ENCODE measurements at places on chromosomes 13 and 19.

DNA sequence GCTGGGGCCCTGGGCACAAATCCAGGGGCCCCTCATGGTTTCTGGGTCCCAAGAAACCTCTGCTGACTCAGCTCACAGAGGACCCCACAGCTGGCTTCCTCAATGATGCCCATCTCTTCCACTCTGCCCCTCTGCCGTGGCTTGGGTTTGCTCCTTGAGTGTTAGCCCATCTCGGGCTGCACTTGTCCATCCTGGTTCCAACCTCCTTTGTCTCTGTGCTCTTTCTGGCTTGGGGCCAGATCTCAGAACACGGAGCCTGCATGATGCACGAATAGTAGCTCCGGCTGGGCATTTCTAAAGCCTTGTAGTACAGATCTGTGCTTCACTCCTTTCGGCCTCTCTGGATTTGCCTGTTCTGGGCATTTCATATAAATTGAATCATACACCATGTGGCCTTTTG lies 53.8 kb downstream of the F2RL3 start:
- no peak for DNase-seq

DNA sequence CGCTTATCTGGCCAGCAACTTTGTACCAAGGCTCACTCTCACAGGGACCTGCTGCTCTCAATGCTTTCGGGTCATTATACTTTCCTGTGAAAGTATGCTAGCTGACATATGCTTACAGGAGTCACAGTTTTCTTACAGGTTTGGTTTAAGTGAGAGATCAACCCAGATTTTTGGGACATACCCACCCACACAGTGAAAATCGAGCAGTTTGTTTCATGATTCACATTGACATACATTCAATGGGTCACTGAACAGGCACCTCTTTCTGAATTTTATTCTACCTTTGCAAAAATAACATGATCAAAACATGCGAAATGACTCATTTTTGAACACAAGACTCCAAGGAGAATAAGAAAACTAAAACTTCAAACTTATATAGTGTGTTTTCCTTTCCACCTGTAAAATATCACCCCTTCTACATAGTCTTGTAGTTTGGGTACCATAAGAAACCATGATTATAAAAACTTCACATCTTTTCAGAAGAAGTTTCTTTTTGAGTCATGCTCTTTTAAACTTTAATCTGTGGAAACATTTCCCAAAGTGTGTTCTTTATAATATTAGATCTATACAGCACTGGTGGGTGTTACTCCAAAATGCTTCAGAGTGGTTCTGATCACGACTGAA lies 44.3 kb upstream of the TEX29 start:
- no peak for DNase-seq

GRCh38 chr13:99346335-99347042 lies 39.3 kb upstream of the GPR183 start:
- no peak for DNase-seq

GRCh38 chr13:74761801-74762757 lies 627.9 kb upstream of the KLF12 start:
- no peak for DNase-seq

GRCh38 chr13:40480012-40480914 lies 186.2 kb downstream of the FOXO1 start:
- no peak for DNase-seq

DNA sequence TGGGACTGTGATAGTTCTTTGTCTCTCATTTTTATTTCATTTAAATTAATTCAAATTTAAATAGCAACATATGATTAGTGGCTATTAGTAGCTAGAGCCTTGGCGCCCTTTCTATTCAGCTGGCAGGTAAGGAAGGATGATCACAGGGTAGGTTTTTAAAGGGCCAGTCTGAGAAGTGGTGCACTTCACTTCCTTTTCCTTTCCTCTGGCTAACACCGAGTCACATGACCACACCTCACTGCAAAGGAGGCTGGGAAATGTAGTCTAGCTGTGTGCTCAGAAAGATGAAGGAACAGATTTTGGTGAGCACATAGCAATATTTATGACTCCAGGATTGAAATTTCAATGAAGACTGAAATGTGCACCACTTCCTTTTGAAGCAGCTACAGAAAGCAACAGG lies 128.7 kb downstream of the TSHZ3 start:
- no peak for DNase-seq

DNA sequence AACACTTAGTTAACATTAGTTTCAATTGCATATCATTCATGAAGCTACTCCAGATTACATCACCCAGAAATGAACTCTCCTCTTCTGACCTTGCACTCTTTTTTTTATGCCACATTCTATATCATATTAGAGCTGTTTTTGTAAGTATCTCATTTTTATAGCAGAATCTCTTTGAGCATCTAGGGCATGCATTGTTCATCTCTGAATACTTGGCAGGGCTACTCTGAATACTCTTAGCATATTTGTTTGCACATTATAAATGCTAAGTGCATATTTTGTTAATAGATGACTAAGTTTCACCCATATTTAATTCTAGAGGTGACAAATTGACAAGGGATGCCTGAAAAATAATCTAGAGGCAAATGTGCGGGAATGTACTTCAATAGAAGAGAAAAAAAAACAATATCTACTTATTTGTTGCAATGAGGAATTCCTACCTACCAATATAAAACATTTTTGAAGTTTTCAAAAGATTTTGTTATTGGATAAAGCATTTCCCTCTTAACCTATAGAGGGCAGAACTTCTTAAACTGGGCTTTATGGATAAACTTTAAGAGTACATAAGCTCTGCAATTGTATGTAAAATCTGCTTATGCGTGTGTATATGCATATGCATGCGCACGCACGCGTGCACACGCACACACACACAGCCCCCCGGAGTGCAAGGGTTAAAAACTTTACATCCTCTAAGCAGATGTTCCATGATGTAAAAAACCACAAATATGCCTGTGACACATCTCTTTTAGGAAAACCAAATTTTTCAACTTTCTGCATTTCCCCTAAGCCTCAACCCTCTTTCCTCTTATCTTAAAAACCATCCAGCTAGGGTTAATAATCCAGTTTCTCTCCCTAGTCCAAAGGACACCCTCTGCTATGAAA lies 73.0 kb upstream of the OXGR1 start:
- no peak for DNase-seq

GRCh38 chr13:79710376-79710775 lies 229.4 kb downstream of the NDFIP2 start:
- no peak for DNase-seq

DNA sequence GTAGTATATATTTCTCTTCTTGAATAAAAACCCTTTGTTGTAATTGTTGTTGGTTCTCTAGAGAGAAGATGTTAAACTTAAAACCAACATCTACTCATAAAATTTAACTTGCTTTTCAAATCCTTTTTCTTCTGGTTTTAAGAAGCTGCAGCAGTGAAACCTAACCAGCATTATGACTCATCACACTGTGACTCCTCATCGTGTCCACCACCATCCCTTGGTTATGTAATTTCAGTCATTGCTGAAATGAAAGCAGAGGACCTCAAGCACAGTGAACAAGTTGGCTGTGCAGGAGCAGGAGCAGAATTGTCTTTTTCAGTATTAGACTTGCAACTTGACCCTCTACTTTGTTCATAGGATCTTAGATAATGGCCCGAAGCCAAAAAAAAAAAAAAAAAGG lies 64.9 kb upstream of the HTR2A start:
- DNase-seq: no peak

DNA sequence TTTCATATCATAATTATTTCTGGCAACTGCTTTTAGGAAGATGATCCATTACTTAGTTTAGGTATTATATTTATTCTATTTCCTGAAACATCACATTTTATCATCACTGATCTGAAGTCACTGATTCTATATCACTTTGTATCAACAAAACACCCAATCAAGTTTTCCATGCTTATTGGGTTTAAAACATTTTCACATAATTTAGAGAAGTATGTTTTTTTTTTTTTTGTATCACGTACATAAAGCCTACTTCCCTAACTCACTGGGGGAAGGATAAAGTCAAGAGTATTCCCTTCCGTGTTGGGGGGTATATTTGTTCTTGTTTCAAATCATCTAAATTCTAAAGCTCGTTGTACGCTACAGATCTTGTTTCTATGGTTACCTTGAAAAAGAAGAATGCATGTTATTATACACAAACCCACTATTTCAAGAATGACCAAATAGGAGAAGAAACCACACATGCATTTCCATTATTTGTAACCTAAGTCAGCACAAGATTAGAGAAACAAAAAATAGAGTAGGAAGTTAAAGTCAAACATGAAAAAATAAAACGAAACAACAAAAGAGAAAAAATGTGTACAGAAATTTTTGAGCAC lies 637.2 kb upstream of the MIR17HG start:
- DNase-seq: no peak

- no peak for DNase-seq
These were observed 10.6 kb downstream of the NHLRC3 start for GRCh38 chr13:39048806-39049205.

- no peak for DNase-seq
These were observed 1422.2 kb upstream of the PCDH20 start for GRCh38 chr13:62837895-62838294.

Measured in NCI-H748 treated with DMSO at 0.1 percent for 48 hours (cell line).